SIG-M5 (cell line): ENCODE measurements at places on chromosomes 3 and 15.

DNA sequence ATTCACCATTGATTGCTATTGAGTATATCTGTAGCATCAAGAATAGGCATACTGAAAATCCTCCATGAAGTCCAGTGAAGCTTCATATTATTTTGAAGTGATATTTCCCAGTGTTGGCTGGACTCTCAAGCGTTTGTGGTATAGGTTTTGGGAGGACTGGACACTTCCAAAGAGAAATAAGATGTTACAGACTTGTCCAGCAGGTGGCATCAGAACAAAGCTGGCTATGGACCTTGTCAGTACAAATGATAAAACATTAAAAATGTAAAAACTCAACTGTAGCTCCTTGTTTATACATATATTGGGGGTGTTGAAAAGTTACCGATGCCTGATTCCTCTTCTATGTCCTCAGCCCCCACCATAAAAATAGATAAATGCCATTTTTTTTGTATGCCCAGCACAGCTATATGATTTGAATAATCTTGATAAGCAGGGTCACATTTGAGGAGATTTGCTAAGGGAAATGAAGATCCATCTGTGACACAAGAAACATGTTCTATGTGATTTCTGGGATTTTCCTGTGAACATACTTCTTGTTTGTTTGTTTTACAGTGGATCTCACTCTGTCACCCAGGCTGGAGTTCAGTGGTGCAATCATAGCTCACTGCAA, 54.5 kb upstream of the GOLGA6B start:
- DNase-seq: no peak

DNA sequence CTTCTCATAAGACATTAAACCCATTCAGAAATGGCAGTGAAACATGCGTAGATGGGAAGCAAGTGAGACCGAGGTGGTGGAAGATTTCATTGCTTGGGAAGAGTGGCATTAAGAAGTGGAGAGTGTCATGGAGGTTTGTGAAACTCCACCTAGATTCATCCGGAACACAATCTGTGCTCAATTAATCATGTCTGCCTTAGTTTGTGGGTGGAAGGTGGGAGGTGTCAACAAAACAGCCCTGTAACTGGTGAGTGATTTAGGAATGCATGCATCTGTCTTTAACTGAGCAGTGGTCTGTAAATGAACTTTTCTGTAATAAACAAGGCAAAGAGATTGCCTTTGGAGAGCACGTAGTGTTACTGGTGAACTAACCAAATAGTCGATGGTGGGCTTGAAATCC, 113.7 kb downstream of the WNT5A start:
- DNase-seq: no peak

DNA sequence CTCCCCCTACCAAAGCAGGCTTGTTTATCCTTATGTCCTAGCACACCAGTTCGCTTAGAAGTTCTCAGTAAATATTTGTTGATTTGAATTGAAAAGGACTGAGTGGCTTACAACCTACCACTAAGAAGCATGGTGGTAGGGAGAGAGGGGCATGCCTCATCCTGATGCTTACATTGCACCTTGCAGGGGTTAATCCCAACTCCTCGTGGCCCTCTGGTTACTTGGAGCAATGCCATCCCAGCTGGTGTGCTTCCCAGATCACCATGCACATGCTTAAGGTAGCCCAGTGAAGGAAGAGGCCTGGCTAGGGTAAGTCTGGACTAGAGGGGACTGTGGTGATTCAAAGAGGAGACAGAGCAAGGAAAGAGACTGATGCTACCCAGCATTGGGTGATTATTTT, 253.3 kb downstream of the CLSTN2 start:
- no peak for DNase-seq

- no peak for DNase-seq
These were observed 212.5 kb upstream of the UBE2E1 start for GRCh38 chr3:23592961-23593931.

DNA sequence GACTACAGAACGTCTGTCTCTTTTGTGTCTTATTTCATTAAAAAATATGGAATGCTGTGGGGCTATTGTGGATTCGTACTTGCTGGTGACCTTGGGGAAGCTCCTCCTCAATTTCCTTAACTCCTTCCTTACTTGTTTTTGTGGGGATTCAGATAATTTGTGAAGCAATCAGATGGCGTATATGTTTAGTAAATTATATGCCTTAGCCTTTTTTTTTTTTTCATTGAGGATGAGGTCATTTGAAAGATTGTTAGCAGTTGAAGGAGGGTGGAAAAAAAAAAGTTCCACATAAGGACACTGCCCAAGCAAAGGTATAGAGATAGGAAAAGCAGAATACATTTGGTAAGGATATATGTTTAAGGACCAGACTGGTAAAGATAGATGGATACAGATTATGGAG, 3.3 kb downstream of the RNF13 start:
- DNase-seq: no peak
